ENCODE measurements at places on chromosomes 1 and 21. TPM values are rescaled to one million over a fixed set of nuclear protein-coding genes. Genes with fewer than 3 reads are reported as not detected.

- DNase-seq = no peak
Measured at GRCh38 chr1:117237726-117238381, 27.1 kb upstream of the VTCN1 start.

GRCh38 chr1:214213136-214213535 lies 67.8 kb upstream of the SMYD2 start:
- no peak for DNase-seq

- no peak for DNase-seq
Measured at GRCh38 chr1:108531444-108531843, 28.5 kb upstream of the EEIG2 start.

DNA sequence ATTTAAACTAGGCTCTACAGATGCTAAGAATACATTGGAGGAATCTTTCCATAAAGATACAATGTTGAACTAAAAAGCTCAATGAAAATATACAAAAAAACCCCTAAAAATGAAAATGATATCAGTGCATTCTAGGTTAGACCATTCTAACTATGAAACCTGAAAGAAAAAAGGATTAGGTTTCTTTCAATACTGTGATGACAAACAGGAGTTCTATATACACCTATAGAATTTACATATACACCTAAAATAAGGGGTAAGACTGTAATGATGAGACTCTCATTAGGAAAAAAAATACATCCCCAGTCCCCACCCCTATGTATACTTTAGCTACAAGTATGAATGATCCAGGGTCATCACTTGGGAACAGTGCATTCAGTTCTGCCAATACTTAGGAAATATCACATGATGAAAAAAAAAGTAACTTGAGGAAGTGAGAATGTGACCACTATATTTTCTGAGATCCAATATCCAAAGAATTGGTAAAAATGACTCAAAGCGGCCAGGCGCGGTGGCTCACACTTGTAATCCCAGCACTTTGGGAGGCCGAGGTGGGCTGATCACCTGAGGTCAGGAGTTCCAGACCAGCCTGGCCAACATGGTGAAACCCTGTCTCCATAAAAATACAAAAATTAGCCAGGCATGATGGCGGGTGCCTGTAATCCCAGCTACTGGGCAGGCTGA lies 26.3 kb downstream of the SELENOF start:
- no peak for DNase-seq

- DNase-seq = no peak
Measured at GRCh38 chr21:33089395-33090119, 19.6 kb downstream of the OLIG1 start.

DNA sequence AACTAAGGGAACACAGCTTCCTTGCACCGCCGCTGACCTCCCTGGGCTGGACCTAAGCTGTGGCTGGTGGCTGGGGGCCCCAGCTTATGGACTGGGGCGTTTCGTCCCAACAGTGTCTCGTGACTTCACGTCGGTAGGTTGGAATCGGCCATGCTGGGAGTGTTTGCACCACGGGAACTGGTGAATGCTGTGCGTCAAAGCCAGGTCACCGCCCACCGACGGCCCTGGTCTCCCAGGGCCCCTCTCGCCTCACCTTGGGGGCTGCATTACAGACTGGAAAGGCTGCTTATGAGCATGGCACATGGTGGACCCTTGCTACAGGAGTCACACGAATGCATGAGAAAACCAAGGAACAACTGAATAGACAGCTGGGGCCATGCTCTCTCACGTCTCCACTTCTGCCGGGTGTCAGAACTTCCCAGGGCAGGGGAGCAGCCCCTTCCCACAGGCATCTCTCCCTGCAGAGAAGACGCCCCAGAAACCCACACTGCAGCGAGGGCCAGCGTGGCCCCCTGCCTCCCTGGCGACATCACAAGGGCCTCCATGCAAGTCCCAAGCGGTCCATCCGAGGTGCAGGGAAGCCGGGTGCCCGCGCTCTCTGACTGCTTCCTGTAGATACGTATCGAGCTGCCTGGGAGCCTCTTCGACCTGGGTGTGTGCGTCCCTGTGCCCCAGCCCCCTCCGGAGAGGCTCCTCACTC lies 81.7 kb downstream of the SIK1 start:
- DNase-seq = no peak

GRCh38 chr1:185739967-185740366 lies 5.8 kb downstream of the HMCN1 start:
- DNase-seq = no peak

DNA sequence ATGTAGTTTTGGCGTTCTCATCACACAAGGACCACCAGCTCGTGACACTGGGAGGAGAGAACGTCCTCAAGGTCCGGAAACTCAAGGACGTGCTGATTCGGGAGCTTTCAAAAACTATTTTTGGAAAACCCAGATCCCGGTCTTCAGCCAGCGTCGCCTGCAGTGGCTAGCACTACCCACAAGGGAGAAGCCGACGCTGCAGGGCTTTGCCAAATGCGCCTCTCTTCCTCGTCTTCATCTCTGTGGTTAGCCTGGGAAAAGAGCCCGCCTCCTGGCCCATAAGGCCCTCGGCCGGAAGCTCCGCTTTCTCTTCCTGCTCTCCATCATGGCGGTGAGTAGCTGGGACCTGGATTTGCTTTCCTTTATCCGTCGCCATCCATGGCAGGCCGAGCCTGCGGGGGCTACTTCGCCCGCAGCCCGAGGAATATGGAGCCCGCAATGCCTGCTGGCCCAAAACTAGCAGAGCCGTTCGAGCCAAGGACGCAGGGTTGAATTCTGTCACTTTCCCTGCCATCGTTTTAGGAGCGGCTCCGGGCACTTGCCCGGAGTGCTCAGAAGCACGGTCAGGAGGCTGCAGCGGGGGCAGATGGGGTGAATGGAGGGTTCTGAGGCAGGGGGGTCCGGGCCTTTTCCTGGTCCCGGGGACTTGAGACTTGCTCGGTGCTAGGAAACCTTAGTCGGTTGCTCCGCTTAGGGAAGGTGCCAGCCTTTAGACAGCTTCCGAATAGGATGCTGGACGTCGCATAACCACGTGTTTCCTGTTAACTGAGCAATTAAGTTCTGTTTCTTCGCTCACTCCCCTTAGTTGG lies at the start of gene RPL11:
TSS of gene RPL11 (plus strand) at position 308 of the 809 bp plus-strand sequence. CDS start at position 326, 18 bp downstream.
- DNase-seq = peak; percentile 91

DNA sequence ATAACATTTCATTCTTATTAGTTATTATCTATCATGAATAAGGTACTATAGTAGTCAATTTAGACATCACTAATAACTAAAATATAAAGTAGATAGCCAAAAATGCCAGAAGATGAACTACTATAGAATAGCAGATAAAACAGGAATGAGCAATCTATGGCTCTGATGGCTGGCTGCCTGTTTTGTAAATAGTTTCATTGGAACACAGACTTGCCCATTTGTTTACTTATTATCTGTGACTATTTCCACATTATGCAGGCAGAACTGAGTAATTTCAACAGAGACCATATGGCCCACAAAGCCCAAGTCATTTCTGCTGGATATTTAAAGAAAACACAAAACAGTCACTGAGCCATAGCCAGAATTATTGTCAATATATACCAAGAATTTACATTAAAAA lies 222.1 kb downstream of the COL24A1 start:
- DNase-seq = no peak

DNA sequence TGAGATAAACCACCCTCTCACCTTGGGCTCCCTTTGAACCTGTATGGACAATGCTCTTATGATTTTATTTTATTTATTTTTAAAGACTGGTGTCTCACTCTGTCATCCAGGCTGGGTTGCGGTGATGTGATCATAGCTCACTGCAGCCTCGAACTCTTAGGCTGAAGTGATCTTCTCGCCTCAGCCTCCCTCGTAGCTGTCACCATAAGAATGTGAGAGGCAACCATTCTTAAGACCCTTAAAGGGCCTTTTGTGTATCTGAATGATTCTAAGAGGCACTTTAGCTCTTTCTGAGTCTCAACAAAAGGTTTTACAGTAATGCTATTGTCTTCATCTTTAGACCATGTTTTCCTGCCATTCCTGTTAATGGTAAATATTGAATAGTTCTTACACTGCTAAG lies 67.0 kb downstream of the IVNS1ABP start:
- DNase-seq = no peak

DNA sequence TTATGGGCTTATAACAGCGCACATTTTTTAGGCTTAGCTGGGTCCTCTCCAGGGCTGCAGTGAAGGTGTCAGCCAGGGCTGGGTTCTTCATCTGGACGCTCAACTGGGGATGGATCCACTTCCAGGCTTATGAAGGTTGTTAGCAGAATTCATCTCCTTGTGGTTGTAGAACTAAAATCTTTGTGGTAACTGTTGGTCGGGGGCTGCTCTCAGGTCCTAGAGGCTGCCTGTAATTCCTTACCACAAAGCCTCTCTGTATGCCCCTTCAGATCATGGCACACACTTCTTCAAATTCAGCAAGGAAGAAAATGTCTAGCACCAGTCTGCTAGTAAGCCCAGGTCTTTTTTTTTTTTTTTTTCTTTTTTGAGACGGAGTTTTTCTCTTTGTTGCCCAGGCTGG lies 40.9 kb upstream of the EPS8L3 start:
- no peak for DNase-seq

DNA sequence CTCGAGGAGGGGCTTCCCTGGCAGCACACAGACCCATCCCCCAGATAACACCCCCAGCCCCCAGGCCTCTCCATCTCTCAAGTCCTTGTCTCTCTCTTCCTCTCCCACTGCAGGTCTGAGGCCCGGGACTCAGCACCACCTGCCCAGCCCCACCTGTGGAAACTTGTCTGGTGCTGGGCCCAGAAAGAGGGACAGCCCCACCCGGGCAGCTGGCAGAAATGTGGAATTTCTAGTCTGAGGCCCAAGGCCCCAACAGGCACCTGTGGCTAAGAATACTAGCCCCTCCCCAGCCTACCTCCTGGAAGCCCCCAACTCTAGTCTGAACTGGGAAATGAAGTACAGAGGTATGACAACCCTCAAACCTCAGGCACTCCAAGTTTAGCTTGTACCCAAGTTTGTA lies 15.4 kb downstream of the TTC39A start:
- no peak for DNase-seq

- no peak for DNase-seq
Measured at GRCh38 chr21:37463083-37463801, 96.7 kb downstream of the DYRK1A start.

GRCh38 chr1:27475720-27476119 lies 14.2 kb downstream of the WASF2 start:
- DNase-seq = no peak

GRCh38 chr1:71650119-71650518 lies 569.3 kb upstream of the ZRANB2 start:
- DNase-seq = no peak

GRCh38 chr1:59020151-59020997 lies 236.5 kb upstream of the JUN start:
- DNase-seq = peak; percentile 65

- peak; percentile 72 for DNase-seq
Measured at GRCh38 chr1:40078512-40079333, 18.3 kb downstream of the PPT1 start.

DNA sequence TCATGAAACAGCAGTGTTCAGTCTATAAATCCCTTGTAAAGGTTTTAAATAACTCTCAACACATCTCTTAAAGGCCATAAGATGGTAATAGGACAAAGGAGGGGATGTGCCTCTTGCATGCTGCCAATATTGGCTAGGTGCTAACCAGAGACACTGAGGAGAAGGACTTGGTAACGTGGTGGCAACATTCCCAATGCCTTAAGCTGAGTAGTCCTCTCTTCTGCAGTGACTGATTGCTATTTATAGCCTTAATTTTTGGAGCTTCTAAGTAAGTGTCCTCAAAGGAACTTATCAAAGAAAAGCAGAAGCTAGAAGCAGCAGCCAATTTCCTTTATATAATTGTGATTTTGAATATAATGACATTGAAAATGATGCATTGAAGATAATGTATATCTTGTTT lies 63.0 kb downstream of the DPT start:
- DNase-seq = no peak

DNA sequence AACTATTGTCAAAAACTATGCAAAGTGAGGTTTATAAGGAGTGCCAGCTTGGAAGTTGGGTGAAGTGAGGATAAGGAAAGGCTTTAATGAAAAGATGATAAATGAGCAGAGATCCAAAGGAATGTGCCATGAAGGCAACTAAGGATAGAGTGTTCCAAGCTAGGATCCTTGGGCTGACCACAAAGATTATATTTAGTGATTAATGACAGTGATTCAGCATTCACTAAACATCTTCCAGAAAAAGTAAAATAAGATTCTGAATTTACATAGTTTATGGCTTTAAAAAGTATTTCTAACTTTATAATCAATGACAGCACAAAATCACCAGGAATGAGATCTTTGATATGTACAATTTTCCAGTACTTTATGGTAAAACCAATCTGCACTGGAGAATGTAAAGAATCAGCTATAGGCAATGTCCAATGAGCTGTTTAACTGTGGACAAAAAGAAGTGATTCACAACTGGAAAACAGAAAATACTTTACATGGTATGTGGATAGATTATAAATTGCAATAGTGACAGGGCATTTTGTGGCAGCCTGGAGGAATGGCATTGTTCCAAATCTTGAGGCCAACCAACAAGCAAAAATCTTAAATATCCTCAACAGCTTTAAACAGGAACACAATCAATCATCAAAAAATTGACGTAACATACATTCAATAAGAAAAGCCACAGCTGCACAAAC lies 91.2 kb upstream of the KCTD3 start:
- no peak for DNase-seq

GRCh38 chr21:18987520-18988026 lies 584.0 kb upstream of the TMPRSS15 start:
- DNase-seq = no peak

DNA sequence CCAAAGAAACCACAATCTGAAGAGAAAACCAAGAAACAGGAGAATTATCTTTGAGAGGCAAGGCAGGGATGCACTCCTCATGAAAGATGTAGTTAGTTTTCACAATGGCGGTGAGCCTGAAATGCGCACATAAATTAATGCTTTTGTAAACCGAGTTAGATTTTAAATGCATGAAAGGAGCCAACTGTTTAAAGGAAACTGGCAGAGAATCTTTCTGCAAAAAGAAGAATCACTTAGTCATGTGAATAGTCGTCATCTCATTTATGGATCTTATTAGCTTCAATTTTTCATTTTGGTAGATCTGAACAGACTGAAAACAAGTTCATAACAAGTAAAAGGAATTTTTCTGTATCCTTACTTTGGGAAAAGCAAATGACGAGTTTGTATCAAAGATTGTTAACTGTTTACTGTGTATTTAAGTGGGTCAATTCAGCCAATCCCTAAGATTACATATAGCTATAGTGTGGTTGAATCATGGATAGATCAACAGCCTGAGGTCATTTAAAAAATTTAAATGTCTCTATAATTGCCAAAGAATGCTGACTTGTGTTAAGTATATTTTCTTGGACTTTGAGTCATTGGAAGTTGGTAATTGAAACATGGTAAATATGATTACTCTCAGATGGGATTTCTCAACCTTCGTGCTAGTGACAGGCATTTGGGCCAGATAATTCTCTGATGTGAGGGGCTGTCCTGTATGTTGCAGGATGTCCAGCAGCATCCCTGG lies 226.6 kb upstream of the KAZN start:
- no peak for DNase-seq

- DNase-seq = peak; percentile 84
Measured at GRCh38 chr1:109776911-109777310, 13.2 kb upstream of the EPS8L3 start.

GRCh38 chr1:4771721-4772120 lies 117.3 kb downstream of the AJAP1 start:
- DNase-seq = no peak

C4BPA gene
- total RNA-seq = not detected

TMPRSS3 gene
- total RNA-seq = 7.4 TPM

PROX1 gene
- 0.15 TPM for total RNA-seq

S100A14 gene
- not detected for total RNA-seq

RAB42 gene
- total RNA-seq = not detected

HPCA gene
- not detected for total RNA-seq

MAN1C1 gene
- total RNA-seq = 31.1 TPM

ASPM gene
- total RNA-seq = 92.8 TPM

C8B gene
- total RNA-seq = not detected

IRF6 gene
- total RNA-seq = not detected

DRAXIN gene
- total RNA-seq = 0.54 TPM

MYOC gene
- total RNA-seq = not detected
